ENCODE measurements at places on chromosomes 4 and X.
A peak's percentile ranks its signal among the peaks of the same experiment; 100 is the strongest.

DNA sequence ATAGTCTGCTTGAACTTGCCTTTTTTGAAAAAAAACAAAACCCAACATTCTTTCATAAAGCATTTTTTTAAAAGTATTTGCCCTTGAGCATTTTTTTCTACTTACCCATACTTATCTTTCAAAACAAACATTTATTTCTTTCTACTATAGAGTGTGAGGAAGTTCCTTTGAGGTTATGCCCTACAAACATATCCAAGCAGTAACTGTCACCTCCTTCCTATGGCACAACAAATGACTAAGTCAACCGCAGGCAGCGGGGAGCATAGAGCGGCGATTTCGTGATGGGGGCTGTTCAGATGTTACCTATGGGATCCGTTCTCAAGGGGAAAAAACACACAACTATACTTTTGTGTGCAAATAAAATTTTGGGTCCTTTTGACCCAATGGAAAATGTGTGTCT is 19.4 kb downstream of the SPRY1 start:
- no peak for DNase-seq

GRCh38 chr4:70706516-70706915 is 15.2 kb upstream of the RUFY3 start:
- DNase-seq = peak; percentile 14

DNA sequence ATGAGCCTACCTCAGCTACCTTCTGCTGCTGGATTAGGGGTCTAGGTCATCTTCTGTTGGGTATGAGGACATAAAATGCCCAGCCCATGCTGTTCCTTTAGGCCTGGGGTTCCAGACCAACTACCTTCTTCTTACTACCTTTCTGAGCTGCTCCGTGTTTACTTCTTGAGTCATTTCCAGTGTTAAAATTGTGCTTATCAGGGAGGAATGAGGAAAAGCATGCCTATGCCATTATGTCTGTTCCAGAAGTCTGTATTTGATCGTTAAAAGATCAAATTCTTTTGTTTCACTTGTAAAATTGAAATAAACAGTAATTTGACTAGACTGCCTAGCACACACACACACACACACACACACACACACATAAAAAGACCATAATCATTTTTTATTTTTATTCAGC is 1912.7 kb upstream of the TENM3 start:
- no peak for DNase-seq

DNA sequence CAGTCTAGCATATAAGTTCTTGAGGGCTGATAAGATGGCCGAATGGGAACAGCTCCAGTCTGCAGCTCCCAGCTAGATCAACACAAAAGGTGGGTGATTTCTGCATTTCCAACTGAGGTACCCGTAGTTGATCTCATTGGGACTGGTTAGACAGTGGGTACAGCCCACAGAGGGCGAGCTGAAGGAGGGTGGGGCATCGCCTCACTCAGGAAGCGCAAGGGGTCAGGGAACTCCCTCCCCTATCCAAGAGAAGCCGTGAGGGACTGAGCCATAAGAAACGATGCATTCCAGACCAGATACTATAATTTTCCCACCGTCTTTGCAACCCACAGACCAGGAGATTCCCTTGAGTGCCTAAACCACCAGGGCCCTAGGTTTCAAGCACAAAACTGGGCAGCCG is 109.0 kb downstream of the RPS6KA6 start:
- no peak for DNase-seq

DNA sequence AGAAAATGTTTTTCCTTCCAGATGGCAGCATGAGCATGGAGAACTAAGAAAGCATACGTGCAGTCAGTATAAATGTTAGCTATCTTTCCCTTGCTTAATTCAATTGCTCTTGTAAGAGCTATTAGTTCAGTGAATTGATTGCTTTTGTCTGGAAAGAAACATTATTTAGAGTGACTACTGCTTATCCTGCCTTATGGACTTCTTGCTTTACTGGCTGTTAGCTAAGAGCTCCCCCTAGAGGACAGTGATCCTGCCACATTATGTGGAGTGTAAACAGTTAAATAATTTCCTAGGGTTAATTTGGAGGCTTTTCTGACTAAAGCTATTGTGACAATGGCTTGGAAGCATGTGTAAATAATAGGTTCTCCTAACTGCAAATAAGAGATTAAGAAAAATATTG is 1402.4 kb downstream of the FAM133A start:
- DNase-seq = peak; percentile 59

DNA sequence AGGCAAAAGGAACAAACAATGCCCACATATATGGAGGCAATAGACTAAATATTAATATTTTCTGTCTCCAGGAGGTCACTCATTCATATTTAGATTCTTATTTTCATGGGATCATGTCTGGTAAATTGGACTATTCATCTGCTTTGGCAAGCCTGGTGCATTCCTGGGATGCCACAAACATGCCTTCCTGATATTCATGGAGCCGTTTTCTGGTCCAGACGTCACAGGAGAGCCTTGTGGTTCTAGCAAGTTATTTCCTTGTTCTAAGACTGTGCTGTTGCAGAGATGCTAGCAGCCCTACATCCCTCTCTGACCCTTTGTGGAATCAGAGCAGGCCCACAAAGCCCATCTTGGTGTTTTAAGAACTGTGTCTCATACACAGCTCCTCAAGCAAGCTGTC is 16.1 kb upstream of the EXOSC9 start:
- DNase-seq = no peak

GRCh38 chrX:1097328-1097727 is 115.1 kb downstream of the CRLF2 start:
- DNase-seq = no peak

GRCh38 chr4:102599455-102599854 is 98.3 kb downstream of the NFKB1 start:
- peak; percentile 26 for DNase-seq

DNA sequence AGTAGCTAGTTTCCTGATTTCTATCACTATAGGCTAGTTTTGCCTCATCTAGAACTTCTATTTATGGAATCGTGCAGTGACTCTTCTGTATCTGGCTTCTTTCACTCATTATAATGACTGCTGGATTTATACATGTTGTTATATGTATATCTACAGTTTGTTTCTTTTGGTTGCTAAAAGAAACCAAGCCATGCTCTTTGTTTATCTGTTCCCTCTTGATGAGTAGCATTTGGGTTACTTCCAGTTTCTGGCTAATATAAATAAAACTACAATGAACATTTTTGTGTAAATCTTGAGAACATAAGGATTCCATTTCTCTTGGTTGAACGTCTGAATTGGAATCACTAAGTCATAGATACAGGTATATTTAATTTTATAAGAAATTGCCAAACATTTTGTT is 73.9 kb downstream of the ARHGAP24 start:
- DNase-seq = no peak

- no peak for DNase-seq
Observed at GRCh38 chr4:78561677-78562076, 10.1 kb downstream of the ANXA3 start.

- DNase-seq = peak; percentile 76
Observed at GRCh38 chr4:130636486-130636885, 1540.5 kb downstream of the C4orf33 start.

DNA sequence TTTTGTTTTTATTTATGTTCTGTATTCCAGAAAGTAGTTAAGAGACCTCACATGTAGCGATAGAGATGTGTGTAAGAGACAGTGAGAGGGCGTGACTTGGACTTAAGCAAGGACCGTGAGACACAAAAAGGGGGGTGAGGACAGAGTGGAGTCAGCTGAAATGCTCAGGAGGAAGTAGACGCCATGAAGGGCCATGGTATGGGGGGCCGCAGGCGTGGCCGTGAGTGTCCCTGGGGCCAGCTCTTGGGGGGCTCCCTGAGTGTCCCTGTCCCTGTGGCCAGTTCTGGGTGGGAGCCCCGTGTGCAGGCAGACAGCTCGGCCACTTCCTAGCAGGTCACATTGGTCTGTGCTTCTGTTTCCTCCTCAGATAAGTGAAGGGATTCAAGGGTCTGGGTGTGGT is 23.0 kb upstream of the MSANTD1 start:
- DNase-seq = no peak

GRCh38 chrX:143081231-143081630 is 55.5 kb downstream of the SPANXN4 start:
- no peak for DNase-seq

DNA sequence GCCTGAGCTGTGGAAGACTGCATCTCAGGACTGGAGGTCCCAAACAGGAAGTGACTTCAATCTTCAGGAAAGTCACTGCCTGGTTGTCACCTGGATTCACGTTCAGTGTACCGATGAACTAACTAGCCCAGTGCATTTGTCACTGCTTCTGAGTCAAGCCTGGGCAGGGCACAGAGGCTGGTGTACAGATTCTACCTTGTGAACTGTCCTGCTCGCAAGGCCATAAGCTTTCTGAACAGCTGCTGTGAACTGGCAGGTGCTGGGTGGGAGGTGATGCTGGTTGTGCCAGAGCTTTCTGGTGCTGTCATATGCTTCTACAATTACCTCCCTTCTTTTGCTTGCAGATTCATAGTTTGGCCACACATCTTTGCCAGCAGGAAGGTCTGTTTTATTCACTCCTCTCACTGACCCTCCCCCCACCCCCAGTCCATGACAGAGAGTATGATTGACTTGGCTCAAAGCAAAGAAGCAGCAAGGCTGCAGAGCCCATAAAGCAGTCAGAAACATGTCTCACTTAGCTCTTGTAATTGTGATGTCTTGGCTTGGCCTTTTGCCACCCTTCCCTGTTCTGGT is 40.5 kb downstream of the ZCCHC12 start:
- no peak for DNase-seq

DNA sequence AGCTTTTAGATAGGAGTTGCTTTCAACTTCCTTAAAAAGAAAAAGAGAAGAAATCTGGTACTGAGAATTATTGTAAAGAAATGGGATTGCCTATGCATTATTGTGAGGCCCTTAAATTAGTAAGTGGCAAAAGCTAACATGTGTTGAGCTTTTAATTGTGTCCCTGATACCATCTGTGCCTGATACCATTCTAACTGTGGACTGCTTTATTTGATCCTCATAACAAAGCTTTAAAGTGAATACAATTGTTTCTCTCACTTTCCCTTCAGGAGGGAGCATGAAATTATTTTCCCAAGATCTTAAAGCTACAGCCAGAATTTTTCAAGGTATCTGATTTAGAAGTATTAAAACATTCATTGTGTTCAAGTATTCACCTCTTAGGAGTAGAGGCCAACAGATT is 9.9 kb downstream of the KCTD8 start:
- peak; percentile 15 for DNase-seq

GRCh38 chrX:50942471-50942870 is 31.9 kb downstream of the BMP15 start:
- DNase-seq = no peak

GRCh38 chr4:153151535-153152455 is 52.4 kb upstream of the TRIM2 start:
- peak; percentile 70 for DNase-seq

GRCh38 chr4:181855307-181855706 is 387.9 kb upstream of the TENM3 start:
- DNase-seq = no peak

DNA sequence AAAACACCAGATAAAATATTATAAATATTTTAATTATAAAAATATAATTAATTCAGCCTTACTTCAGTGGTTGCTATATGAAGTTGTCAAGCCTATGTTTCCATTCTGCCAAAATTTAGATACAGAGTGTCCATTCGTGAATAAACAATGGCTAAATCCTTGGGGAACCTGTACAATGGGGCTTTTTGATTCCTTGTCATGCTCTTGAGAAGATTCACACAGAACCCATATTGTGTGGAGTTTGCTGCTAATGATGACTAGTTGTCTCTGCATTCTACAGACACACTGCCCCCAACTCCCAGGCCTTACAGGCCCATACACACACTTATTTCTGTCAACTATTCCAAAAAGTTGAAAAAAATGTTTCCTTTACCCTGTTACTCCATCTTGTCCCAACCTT is 33.4 kb upstream of the MAGEC2 start:
- no peak for DNase-seq

GRCh38 chrX:16825264-16826035 is 39.2 kb downstream of the TXLNG start:
- DNase-seq = no peak

GRCh38 chr4:124636788-124637187 is 75.7 kb downstream of the ANKRD50 start:
- peak; percentile 49 for DNase-seq

DNA sequence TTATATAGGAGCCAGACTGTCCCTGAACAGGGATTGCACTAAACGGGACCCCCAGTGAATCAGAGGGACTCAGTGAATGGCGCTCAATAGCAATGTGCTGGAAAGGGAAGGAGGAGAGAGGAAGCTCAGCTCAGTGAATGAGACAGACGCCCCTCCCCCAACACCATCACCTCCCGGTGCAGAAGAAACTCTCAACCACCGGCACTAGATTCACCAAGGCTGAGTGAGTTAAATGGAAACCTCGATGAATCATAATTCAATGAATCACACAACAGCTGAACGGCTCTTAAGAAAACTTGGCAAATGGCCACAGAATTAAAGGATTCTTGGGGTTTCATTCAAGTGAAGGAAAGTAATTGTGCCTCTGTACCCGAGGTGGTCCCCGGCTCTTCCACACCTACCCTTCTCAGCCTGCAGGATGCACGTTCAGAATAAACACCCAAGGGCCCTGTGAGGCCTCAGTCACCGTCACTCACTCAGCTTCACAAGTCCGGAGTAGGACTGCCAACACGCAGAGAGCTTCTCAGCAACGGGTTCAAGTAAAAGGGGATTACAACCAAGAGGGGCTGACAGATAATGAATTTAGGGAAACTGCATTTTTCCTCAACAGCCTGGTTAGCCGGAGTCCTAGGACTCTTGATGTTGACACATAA is 29.3 kb downstream of the CRMP1 start:
- DNase-seq = no peak

- no peak for DNase-seq
Observed at GRCh38 chr4:182409271-182409670, 166.1 kb downstream of the TENM3 start.

DNA sequence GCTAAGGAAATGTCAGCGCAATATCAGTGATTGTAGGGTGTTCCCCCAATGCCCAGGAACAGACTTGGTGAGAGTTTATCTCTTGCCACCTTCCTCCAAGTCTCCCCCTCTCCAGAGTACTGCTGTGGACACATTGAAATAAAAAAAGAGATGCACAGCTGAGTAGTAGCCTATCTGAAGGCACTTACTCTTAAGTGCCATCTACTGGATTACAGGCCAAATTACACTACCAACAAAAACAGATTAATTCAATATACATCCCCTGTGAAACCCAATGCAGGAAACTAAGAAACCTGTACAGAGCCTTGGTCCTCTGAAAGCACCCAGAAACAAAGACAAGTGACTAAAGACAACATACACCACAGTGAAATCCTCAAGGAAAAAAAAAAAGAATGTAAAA is 460.3 kb downstream of the ZIC3 start:
- peak; percentile 18 for DNase-seq

GRCh38 chr4:41524425-41524824 is 13.5 kb upstream of the LIMCH1 start:
- no peak for DNase-seq

- DNase-seq = peak; percentile 82
Observed at GRCh38 chr4:41753942-41754341, 5.4 kb upstream of the PHOX2B start.
